ENCODE measurements at places on chromosomes 6 and 20. TPM values are rescaled to one million over a fixed set of nuclear protein-coding genes. Genes with fewer than 3 reads are reported as not detected.

Gene CCR6
- total RNA-seq: not detected

Gene RNF182
- total RNA-seq: 2.3 TPM

Gene COL9A3
- total RNA-seq: not detected

Gene STX11
- total RNA-seq: 1.1 TPM

Gene APOM
- 3.3 TPM for total RNA-seq

Gene FOXQ1
- not detected for total RNA-seq

Gene TBX18
- total RNA-seq: 16.2 TPM

GRCh38 chr6:156875062-156875461 lies 97.9 kb downstream of the ARID1B start:
- no peak overlapping the region for H3K27ac ChIP-seq
- no peaks in the 10 kb centered on the region for H3K4me1 ChIP-seq
- no peaks in the 10 kb centered on the region for H3K27me3 ChIP-seq

DNA sequence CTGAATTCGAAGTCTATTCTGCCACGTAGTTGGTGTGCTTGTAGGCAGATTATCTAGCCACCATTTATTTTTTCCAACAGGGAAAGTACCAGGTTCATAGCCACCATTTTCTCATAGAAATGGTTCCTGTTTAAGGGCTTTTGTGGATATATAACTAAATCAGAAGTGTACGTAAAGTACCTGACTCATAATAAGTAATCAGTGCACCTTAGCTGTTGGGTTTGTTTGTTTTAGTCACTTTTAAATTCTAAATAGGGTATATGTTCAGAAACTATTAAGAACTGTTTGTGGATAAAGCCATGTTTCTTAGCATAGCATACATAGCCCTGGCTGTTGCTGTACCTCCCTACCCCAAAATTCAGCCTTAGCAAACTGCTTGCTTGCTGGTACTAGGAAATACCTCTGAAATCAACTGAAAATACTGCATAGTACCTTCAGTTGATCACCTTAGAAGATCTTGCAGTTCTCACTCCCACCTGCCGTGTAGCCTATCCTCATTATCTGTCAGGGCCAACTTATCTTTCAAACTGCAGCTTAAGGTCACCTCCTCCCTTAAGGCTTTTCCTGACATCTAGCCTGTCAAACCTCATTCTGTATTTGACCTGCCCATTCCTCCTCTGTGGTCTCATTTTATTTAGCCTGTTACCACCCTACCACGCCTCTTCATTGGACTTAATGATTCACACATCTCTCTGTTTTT lies 44.6 kb upstream of the COL10A1 start:
- H3K27me3 ChIP-seq: no peaks in the 10 kb centered on the region
- H3K36me3 ChIP-seq: no peaks in the 10 kb centered on the region
- DNase-seq: no peak
- no peak overlapping the region for H3K27ac ChIP-seq
- no peak overlapping the region for H3K4me3 ChIP-seq
- H3K4me1 ChIP-seq: no peaks in the 10 kb centered on the region

DNA sequence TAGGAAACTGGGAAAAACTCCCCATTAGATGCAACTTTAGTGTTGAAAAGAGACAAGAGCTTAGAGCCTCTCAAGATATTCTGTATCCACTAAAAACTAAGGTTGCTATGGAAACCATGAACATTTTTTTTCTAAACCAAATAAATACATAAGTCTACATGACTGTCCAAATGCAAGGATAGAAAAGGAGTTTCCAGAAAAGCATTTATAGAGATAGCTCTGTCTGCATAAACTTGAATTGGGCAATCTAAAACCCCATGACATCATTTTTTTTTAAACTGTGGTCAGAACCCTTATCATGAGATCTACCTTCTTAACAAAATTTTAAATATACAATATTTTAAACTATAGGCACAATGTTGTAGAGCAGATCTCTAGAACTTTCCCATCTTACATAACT lies 36.4 kb upstream of the FAM83B start:
- H3K4me1 ChIP-seq: no peaks in the 10 kb centered on the region
- no peaks in the 10 kb centered on the region for H3K27me3 ChIP-seq
- H3K27ac ChIP-seq: no peak overlapping the region
- DNase-seq: no peak
- H3K36me3 ChIP-seq: no peaks in the 10 kb centered on the region
- no peak overlapping the region for H3K4me3 ChIP-seq

DNA sequence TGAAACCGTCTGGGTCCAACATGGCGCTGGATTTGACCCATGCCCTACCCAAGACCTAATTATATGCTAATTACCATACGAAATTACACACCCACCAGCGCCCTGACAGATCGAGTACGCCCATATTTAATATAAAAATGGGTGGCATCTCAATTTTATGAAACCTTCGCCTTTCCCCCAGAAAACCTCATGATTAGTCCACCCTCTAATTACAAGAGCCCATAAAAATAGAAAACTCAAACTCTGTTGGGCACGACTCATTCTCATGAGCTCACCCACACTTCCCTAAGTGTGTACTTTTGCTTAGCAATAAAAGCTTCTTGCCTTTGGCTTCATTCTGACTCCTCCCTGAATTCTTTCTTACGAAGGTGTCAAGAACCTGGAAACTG lies 136.4 kb downstream of the OR2B2 start:
- H3K36me3 ChIP-seq: no peaks in the 10 kb centered on the region
- H3K27me3 ChIP-seq: no peaks in the 10 kb centered on the region
- no peak overlapping the region for H3K27ac ChIP-seq
- H3K4me3 ChIP-seq: no peak overlapping the region
- H3K4me1 ChIP-seq: no peaks in the 10 kb centered on the region
- peak; percentile 51 for DNase-seq

GRCh38 chr20:46946796-46947195 lies 52.2 kb downstream of the EYA2 start:
- H3K36me3 ChIP-seq: no peaks in the 10 kb centered on the region
- no peaks in the 10 kb centered on the region for H3K27me3 ChIP-seq
- no peak overlapping the region for H3K27ac ChIP-seq
- no peak for DNase-seq

GRCh38 chr6:5786969-5787720 lies 219.6 kb downstream of the NRN1 start:
- no peak overlapping the region for H3K27ac ChIP-seq
- H3K4me3 ChIP-seq: no peak overlapping the region
- no peak for DNase-seq
- no peaks in the 10 kb centered on the region for H3K36me3 ChIP-seq
- H3K27me3 ChIP-seq: no peaks in the 10 kb centered on the region

GRCh38 chr6:144823131-144823530 lies 538.0 kb downstream of the UTRN start:
- peaks cover 7% of the 10 kb centered on the region for H3K4me1 ChIP-seq
- H3K4me3 ChIP-seq: no peak overlapping the region
- no peaks in the 10 kb centered on the region for H3K27me3 ChIP-seq
- no peak for DNase-seq
- H3K36me3 ChIP-seq: peaks cover 23% of the 10 kb centered on the region

- no peaks in the 10 kb centered on the region for H3K36me3 ChIP-seq
- H3K27me3 ChIP-seq: no peaks in the 10 kb centered on the region
- no peak overlapping the region for H3K27ac ChIP-seq
- DNase-seq: no peak
- H3K4me1 ChIP-seq: peaks cover 27% of the 10 kb centered on the region
Observed at GRCh38 chr6:5438922-5439584, 177.7 kb downstream of the FARS2 start.

GRCh38 chr20:53642196-53643030 lies 48.8 kb upstream of the ZNF217 start:
- peak; percentile 72 for DNase-seq
- H3K36me3 ChIP-seq: no peaks in the 10 kb centered on the region
- H3K4me1 ChIP-seq: peaks cover 20% of the 10 kb centered on the region
- H3K4me3 ChIP-seq: peak overlapping the region; percentile 56
- H3K27ac ChIP-seq: peak overlapping the region; percentile 90

- H3K36me3 ChIP-seq: no peaks in the 10 kb centered on the region
- H3K4me3 ChIP-seq: no peak overlapping the region
- no peaks in the 10 kb centered on the region for H3K27me3 ChIP-seq
- H3K4me1 ChIP-seq: peaks cover 27% of the 10 kb centered on the region
Observed at GRCh38 chr20:35766843-35767242, 5.0 kb upstream of the PHF20 start.

- DNase-seq: no peak
- H3K4me1 ChIP-seq: peaks cover 24% of the 10 kb centered on the region
- no peaks in the 10 kb centered on the region for H3K36me3 ChIP-seq
- H3K4me3 ChIP-seq: no peak overlapping the region
- no peaks in the 10 kb centered on the region for H3K27me3 ChIP-seq
Observed at GRCh38 chr20:23631981-23632710, 5.6 kb downstream of the CST3 start.

GRCh38 chr20:40686434-40686882 lies 2.6 kb downstream of the MAFB start:
- no peaks in the 10 kb centered on the region for H3K36me3 ChIP-seq
- no peak overlapping the region for H3K27ac ChIP-seq
- peak overlapping the region; percentile 80 for H3K4me3 ChIP-seq

DNA sequence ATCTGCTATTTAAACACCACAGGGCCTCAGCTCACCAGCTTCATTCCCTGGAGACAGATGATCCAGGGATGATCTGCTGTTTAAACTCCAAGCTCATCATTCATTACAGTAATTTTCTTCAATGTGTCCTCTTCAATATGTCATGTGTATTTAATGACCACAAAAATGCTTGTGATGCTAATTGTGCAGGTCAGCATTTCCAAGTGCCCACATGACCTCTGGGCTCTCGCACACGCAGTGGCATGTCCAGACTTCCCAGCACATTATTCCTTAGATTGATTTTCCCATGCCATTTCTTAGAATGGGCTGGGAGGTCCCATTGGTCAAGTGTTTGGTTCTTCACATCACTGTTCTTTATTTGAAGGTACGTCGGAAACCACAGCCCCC lies 434.4 kb downstream of the HAO1 start:
- no peak overlapping the region for H3K27ac ChIP-seq
- DNase-seq: no peak
- no peak overlapping the region for H3K4me3 ChIP-seq
- no peaks in the 10 kb centered on the region for H3K36me3 ChIP-seq
- H3K27me3 ChIP-seq: no peaks in the 10 kb centered on the region

Measured in GM23248 (cell line).